ENCODE measurements at places on chromosomes 3 and 15.

DNA sequence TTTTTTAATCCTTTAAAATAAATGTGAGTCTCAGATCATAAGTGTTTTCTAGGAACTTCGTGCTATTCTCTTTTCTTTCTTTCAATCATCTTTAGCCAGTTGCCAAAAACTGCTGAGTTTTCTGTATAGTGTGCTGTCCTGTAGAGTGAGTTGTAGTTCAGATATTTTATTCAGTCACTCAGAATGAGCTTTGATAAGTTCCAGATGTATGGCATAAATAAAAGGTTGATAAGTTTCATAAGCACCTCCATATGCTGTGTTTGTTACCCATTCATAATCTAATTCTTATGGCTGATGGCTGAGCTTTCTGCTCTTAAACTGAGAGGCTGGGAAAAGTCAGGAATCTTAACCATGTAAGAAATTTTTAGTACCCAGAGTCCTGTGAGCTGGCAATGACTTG, 59.3 kb upstream of the COL6A6 start:
- DNase-seq, result no peak

DNA sequence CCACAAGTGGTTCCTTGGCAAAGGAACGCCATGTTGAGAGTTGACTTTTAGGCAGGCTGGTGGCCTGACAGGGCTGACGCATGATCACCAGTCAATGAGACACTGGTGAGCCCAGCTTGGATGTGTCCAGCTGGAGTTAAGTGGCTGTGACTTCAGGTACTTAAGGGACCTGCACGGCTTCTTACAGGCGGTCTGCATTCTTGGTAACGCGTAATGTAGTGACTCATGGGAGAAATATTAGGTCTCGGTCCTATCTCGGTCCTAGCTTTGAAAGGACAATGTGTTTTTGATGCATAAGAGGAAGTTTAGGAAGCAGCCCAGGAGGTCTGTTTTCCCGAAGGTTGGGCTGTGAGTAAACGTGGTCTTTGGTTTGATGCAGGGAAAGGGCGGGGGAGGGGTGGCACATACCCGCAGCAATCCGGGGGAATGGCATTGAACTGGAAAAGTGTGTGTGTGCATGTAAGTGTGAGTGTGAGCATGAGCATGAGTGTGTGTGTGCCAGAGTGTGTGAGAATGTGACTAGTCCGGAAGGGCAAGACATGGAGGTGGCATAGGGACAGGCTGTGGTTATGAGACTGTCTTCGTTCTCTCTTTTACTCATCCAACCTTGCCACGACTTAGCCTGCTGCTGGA, 55.3 kb downstream of the FAM43A start:
- no peak for DNase-seq

DNA sequence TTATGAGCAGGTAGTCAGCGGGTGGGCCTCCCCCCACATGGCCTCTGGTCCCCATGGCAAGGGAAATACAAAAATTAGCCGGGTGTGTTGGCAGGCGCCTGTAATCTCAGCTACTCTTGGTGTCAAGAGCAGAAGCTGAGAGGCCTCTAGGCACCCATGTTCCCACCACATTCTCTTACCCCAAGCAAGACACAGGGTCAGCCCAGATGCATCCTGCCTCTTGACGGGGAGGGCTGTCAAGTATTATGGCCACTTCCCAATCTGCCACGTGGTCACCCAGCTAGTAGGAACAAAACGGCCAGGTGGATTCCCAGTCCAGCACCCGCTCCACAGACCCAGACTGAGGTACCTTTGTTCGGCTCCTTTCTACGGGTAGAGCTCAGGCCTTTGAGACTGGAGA, 16.2 kb upstream of the SLC6A6 start:
- DNase-seq, result no peak

GRCh38 chr15:92733934-92734521, 78.5 kb upstream of the FAM174B start:
- no peak for DNase-seq

- DNase-seq, result no peak
These were observed 20.6 kb downstream of the SLC6A11 start for GRCh38 chr3:10836676-10837075.

GRCh38 chr15:61301701-61302100, 72.6 kb upstream of the RORA start:
- DNase-seq, result no peak

- DNase-seq, result no peak
These were observed 367.3 kb upstream of the FRG2C start for GRCh38 chr3:75296858-75297257.

- no peak for DNase-seq
These were observed 129.6 kb downstream of the FMN1 start for GRCh38 chr15:33064878-33065277.

- DNase-seq, result no peak
These were observed 149.9 kb downstream of the NEK10 start for GRCh38 chr3:27219127-27219845.

Measured in activated naive CD4-positive, alpha-beta T cell (primary cell).